ENCODE measurements at places on chromosomes 6 and 20.

DNA sequence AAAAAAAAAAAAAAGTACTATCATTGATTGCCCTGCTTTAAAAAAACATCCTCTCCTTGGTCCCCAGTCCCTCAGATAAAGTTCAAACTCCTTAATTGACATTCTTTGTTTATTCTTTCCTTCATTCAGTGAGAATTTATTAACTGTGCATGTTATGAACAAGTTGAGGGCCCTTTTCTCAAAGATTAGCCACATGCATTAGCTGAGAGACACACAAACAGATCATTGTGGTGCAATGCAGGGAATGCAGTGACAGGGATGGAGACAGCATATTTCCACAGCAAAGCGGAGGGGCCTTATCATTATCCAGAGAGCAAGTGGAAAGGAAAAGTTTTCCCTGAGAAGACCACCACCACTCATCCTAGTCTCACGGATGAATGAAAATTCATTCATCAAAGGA lies 21.9 kb upstream of the IPCEF1 start:
- DNase-seq, result no peak

GRCh38 chr6:55528624-55529023 lies 50.4 kb downstream of the HMGCLL1 start:
- DNase-seq, result no peak

GRCh38 chr6:125507987-125508655 lies 206.4 kb upstream of the HDDC2 start:
- DNase-seq, result no peak

DNA sequence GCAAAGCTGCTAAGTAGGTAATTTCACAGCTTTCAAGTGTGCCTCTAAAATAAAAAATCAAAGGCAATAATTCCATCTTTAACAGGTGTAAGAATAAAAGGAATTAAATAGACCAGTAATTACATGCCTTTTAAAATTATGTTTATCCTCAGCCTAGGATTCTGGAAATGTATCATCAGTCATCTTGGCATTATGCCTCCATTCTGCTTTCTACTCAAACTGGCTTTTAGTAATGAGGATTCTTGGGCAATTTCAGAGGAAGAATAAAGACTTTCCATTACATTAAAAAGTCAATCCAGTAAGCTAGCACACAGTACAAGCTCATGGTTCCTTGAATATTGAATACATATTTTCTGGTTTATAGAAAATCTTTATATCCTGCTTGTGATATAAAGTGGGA lies 44.7 kb downstream of the GSTA2 start:
- peak; percentile 54 for DNase-seq

DNA sequence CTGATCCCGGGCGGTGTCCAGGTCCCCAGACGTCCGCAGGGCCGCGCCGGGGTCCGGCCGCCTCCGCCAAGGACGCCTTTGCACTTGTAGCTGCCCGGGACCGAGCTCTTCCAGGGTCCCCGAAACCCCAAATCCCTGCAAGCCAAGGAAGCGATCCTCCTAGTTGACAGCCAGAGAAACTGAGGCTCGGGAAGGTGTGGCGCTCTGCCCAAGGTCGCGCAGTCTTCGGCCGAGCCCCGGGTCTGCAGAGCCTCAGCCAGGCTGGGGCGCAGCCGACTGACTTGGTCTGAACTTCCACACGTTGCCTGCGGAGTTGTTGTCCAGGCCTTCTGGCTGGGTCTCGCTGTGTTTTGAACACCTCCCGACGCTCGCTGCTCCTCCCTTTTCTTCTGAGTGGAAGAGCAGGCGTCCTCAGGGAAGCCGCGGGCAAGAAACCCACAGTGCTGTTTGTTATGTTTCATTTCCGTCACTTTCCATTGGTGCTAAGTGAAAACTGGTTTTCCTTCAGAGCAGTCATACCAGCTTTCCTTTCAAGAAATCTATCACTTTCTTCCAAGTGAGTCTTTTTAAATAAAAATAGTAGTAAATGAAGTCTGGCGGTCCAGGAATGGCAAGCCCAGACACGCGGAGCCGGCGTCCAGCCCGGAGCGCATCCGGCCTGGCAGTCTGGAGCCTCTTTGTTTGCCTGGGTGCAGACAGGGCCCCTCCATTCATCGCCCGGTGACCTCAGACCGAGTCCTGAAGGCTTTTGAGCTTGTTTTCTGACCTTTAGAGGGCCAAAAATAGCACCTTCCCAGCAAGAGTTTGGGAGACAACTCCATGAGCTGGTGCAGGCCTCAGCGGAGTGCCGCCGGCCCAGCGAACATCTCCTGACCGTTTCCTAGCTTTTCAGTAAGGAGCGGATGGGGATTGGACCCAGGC lies 698 bp downstream of the FAM210B start:
- DNase-seq, result no peak

- no peak for DNase-seq
Observed at GRCh38 chr6:44071670-44072451, 55.4 kb downstream of the MRPL14 start.

DNA sequence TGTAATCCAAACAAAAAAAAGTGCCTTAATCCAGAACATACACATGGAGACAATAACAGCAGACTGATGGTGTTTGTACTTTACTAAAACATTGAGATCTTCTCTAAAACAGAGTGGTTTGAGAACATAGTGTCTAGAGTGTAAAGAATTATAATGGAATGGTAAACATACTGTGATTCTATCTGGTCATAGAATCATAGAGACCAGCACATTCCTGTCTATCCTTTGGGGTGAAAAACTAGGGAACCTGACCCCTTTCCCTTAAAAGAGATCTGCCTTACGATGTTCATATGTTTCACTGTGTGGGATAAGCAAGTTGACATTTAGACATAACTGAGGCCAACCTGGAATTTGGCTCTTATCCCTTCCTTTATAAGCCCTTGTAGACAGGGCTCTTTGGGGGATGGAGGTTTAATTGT lies 55.7 kb downstream of the TRMT11 start:
- DNase-seq, result no peak

DNA sequence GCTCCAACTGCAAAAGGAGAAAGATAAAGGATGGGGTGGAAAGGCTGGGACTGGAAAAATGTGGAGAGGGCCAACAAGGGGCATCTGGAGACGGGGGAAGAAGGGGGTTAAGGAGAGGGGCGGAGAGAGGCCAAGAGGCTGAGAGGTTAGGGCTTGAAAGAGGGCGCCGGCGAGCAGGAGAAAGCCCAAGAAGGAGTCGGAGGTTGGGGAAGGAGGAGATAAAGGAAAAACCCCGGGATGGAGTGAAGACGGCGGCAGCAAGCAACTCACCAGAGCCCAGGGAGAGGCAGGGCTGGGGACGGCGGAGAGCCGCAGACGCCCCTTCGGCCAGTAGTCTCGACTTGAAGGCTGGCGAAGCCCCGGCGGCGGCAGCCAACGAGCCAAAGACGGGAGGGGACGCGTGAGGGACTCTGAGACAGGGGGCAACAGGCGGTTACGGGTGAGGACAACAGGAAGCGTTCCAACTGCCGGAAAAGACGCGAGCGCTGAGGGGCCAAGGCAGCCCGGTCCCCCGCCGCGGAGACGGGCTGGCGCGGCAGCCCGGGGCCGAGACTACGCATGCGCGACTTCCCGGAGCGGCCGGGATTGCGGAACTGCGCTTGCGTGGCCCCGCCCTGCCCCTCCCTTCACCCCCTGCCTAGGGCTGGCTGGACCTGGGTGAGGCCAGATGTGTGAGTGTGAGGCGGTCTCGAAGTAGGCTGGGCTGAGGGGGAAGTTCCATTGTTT lies at the start of gene STK38:
Gene STK38, minus strand, starts transcription at position 560 of the 726 bp plus-strand sequence. CDS start 7,277 bp downstream, outside the sequence.
- DNase-seq, result peak; percentile 88

DNA sequence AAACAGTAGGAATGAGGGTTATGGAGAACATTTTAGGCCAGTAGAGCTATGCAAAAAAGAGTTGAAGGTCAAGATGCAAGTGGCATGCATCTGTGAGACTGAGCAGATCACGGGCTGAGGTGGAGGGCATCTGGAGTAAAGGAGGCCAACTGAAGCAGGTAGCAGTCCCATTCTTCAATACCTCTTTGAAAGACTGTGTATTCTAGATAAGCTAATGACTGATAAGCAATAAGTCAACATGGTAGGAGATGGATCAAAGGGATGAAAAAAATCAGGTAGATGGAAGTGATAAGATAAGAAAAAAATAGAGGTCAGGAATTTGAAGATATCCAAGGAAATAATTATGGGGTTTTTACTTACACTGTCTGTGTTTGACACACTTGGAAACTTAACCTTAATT lies 55.6 kb downstream of the ARMC2 start:
- DNase-seq, result no peak

GRCh38 chr6:108721286-108721685 lies 126.9 kb upstream of the ARMC2 start:
- no peak for DNase-seq

GRCh38 chr6:157181649-157182048 lies 141.7 kb downstream of the TMEM242 start:
- DNase-seq, result no peak

DNA sequence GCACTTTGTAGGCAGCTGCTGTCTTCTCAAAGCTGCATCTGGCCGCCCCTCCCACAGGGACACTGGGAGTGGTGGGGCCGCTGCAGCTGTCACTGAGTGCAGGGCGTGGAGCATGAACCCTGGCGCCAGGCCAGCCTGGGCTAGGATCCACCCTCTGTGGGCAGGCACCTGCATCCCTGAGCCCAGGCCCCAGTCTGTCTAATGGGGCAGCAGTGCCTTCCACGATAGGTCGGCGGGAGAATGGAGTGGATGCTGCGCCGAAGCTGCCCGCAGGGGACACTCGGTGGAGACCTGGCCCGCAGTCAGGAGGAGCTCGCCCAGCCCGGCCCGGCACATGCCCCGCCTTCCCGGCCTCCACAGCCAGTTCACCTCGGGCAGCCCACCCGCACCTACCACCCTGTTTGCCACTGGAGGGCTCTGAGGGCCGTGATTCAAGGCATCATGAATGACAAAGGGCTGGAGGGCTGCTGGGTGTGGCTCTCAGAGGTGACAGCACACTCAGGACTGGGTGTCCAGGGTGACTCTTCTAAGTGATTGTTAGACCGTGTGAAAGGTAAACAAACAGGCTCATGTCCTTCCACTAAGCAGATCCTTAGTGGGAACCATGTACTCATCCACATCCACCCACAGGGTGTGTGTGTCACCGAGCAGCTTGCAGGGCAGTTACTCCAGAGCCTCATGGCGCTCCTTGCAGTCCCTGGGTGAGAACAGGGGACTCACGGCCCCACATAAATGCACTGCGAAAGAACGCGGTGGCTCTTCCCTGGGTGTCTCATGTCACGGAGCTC lies 133.9 kb downstream of the AGPAT4 start:
- no peak for DNase-seq

GRCh38 chr20:37615340-37616109 lies 78.3 kb upstream of the CTNNBL1 start:
- DNase-seq, result peak; percentile 63

GRCh38 chr6:130985115-130985514 lies 77.9 kb downstream of the EPB41L2 start:
- DNase-seq, result no peak

DNA sequence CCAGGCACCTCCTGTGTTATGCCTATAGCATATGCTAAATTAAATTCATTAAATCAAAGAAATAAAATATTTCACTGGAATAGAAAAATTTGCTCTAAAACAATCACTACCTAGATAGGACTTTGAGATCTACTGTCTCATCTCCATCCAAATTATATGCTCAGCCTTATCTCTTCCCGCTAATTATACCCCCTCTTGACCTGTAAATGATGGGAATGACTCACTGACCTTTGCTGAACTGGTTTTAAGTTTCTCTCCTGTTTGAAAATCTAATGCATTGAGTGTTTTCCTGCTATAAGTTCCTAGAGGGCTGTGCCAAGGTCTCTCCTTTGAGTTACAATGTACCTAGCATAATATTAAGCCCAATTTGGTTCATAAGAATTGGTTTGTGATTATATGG lies 110.1 kb downstream of the BMP2 start:
- no peak for DNase-seq

- no peak for DNase-seq
Observed at GRCh38 chr6:137724495-137725211, 142.4 kb upstream of the TNFAIP3 start.

GRCh38 chr20:4937407-4938319 lies 63.6 kb downstream of the SLC23A2 start:
- DNase-seq, result no peak

All from NCI-H1436 (cell line).